Uterus (tissue), 4 donors: ENCODE measurements at places on chromosomes 6 and 20. TPM values are rescaled to one million over a fixed set of nuclear protein-coding genes. Genes with fewer than 3 reads are reported as not detected.

DNA sequence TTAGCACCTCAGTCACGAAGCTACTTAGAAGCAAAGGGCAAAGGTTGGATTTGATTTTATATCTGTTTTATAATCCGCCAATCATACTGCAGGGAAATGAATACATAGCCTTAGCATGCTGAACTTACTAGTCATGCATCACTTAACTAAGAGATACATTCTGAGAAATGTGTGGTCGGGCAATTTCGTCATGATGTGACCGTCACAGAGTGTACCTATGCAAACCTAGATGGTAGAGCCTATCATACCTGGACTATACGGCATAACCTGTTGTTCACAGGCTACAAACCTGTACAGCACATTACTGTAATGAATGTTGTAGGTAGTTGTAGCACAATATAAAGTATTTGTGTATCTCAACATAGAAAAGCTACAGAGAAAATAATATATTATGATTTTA, 345.2 kb upstream of the RGS17 start:
- no peaks in the 10 kb centered on the region for H3K27me3 ChIP-seq
- no peak for DNase-seq
- H3K27ac ChIP-seq, result no peak overlapping the region
- no peak overlapping the region for H3K4me3 ChIP-seq
- H3K4me1 ChIP-seq, result no peaks in the 10 kb centered on the region
- no peaks in the 10 kb centered on the region for H3K36me3 ChIP-seq

- no peak for DNase-seq
- H3K4me1 ChIP-seq, result no peaks in the 10 kb centered on the region
- H3K4me3 ChIP-seq, result no peak overlapping the region
- no peak overlapping the region for H3K27ac ChIP-seq
Measured at GRCh38 chr6:113734982-113735381, 122.2 kb upstream of the MARCKS start.

GRCh38 chr6:16158943-16159557, 30.2 kb downstream of the MYLIP start:
- H3K4me3 ChIP-seq, result no peak overlapping the region
- no peaks in the 10 kb centered on the region for H3K4me1 ChIP-seq
- no peak overlapping the region for H3K27ac ChIP-seq
- DNase-seq, result no peak
- no peaks in the 10 kb centered on the region for H3K27me3 ChIP-seq
- no peaks in the 10 kb centered on the region for H3K36me3 ChIP-seq

GRCh38 chr6:40743226-40743625, 156.1 kb upstream of the LRFN2 start:
- no peaks in the 10 kb centered on the region for H3K4me1 ChIP-seq
- DNase-seq, result no peak
- H3K27ac ChIP-seq, result no peak overlapping the region
- no peaks in the 10 kb centered on the region for H3K27me3 ChIP-seq
- H3K4me3 ChIP-seq, result no peak overlapping the region

- no peak overlapping the region for H3K4me3 ChIP-seq
- H3K27ac ChIP-seq, result no peak overlapping the region
- no peaks in the 10 kb centered on the region for H3K36me3 ChIP-seq
- DNase-seq, result no peak
Measured at GRCh38 chr6:120304223-120304622, 954.7 kb upstream of the MAN1A1 start.

DNA sequence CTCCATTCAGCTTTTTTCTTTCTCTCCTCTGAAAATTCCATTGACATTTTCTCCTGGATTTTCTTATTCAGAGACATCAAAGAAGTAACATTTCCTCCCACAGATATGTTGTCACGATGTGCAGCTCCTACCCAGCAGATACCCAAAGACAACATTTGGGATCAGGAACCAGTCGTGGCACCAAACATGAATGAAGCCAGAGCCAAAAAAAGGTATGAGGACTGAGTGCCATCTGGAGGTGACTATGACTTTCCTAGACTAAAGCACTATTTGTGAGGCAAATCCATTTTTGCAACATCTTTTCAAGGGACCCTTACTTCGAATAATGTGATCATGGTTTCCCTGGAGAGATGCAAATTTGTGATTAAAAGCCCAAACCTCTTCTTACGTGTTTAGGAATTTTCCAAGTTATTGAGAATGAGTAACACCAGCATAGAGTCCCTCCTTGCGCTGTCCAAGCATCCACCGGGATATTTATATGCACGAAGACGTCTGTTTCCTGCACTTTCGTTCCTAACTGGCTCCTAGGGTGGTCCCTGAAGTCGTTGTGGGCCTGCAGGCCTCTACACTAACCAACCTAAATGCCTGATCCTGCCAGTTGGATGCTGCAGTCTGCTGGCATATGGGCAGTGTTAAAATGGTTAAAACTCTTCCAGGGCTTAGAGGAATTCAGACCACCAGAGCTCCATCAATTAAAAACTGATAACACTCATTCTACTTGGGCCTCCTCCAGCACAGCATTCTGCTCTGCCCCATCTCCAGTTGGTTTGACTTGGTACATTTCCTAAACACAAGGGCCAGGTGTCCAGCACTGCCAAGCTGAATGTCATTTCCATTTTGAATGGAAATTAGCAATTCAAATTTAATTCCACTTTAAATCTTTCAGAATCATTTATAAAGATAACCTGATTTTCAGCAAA, 256.6 kb downstream of the C6orf118 start:
- H3K4me1 ChIP-seq, result no peaks in the 10 kb centered on the region
- H3K27ac ChIP-seq, result no peak overlapping the region
- H3K27me3 ChIP-seq, result no peaks in the 10 kb centered on the region
- no peak for DNase-seq
- no peaks in the 10 kb centered on the region for H3K36me3 ChIP-seq
- H3K4me3 ChIP-seq, result no peak overlapping the region

GRCh38 chr6:169640351-169640852, 61.4 kb downstream of the WDR27 start:
- no peak overlapping the region for H3K4me3 ChIP-seq
- no peaks in the 10 kb centered on the region for H3K36me3 ChIP-seq
- peak; percentile 49 for DNase-seq
- peak overlapping the region; percentile 26 for H3K27ac ChIP-seq
- H3K4me1 ChIP-seq, result no peaks in the 10 kb centered on the region
- no peaks in the 10 kb centered on the region for H3K27me3 ChIP-seq

GRCh38 chr20:32155017-32155981, 45.8 kb downstream of the TM9SF4 start:
- no peaks in the 10 kb centered on the region for H3K36me3 ChIP-seq
- H3K27me3 ChIP-seq, result no peaks in the 10 kb centered on the region
- no peak overlapping the region for H3K4me3 ChIP-seq
- H3K4me1 ChIP-seq, result no peaks in the 10 kb centered on the region
- no peak overlapping the region for H3K27ac ChIP-seq

DNA sequence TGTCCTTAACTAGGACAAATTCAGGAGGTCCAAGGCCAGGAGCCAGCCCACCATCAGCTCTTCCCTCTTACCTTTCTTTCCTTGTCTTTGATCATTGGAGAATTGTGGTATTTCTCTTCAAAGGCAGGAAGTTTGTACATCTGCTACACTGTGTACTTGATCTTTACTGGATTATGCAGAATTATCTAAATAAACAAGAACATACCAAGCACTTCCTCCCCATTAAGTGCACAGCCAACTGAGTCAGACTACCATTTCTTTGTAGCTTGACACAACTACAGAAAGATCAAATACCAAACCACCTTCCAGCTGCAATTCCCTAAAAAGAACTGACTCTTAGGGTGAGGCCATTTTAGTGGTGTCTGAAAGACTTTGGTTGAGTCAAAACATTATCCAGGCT, 195.1 kb downstream of the HDGFL1 start:
- no peaks in the 10 kb centered on the region for H3K27me3 ChIP-seq
- H3K36me3 ChIP-seq, result no peaks in the 10 kb centered on the region
- no peak for DNase-seq
- no peak overlapping the region for H3K27ac ChIP-seq
- no peak overlapping the region for H3K4me3 ChIP-seq

GRCh38 chr6:33075208-33075567, 602 bp upstream of the HLA-DPB1 start:
- DNase-seq, result no peak
- H3K4me1 ChIP-seq, result no peaks in the 10 kb centered on the region
- no peaks in the 10 kb centered on the region for H3K27me3 ChIP-seq
- peak overlapping the region; percentile 3 for H3K27ac ChIP-seq
- no peaks in the 10 kb centered on the region for H3K36me3 ChIP-seq

- H3K27me3 ChIP-seq, result no peaks in the 10 kb centered on the region
- H3K27ac ChIP-seq, result no peak overlapping the region
- no peak overlapping the region for H3K4me3 ChIP-seq
Measured at GRCh38 chr20:43749734-43750294, 23.0 kb upstream of the GTSF1L start.

- no peaks in the 10 kb centered on the region for H3K27me3 ChIP-seq
- H3K36me3 ChIP-seq, result no peaks in the 10 kb centered on the region
- DNase-seq, result no peak
- H3K4me1 ChIP-seq, result no peaks in the 10 kb centered on the region
- H3K4me3 ChIP-seq, result no peak overlapping the region
Measured at GRCh38 chr6:138258991-138259390, 40.7 kb upstream of the PBOV1 start.

GRCh38 chr6:82629921-82630320, 266.3 kb downstream of the TPBG start:
- H3K4me1 ChIP-seq, result no peaks in the 10 kb centered on the region
- H3K4me3 ChIP-seq, result no peak overlapping the region
- DNase-seq, result no peak

DNA sequence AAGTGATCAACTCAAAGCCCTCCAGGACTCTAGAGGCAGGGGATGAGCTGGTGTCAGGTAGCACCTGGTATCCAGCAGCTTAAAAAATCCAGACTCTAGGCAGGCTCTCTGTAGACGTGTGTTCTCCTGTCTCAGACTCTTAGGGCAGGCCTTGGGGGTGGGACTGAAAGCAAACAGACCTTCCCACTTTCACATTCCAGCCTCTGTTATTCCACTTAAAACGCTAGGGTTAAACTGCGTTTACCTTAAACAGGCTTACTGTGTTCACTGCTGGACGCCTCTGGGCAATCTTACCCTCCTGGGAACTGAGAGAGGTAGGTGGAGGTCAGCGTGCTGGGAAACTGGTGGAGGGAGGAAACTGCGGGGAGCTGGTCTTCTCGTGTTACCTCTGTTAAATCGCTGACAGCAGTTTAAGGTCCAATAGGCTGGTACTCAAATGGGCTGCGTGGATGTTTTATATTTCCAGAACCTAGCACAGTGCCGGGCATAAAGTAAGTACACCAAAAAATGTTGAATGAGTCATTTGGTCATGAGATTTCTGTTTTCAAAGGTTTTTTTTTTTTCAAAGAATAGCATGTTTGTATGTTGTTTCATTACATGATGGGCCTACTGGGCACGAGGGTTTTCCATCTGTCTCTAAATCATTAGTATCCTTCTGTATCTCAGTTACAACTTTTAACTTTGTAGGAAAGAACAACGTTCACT, at the start of gene GCNT2:
GCNT2 (plus strand) TSS at position 248 of the 705 bp plus-strand sequence. CDS start 7,561 bp downstream, outside the sequence.
- no peak for DNase-seq
- H3K4me1 ChIP-seq, result no peaks in the 10 kb centered on the region
- no peaks in the 10 kb centered on the region for H3K36me3 ChIP-seq
- H3K27ac ChIP-seq, result no peak within 1 kb of the TSS

DNA sequence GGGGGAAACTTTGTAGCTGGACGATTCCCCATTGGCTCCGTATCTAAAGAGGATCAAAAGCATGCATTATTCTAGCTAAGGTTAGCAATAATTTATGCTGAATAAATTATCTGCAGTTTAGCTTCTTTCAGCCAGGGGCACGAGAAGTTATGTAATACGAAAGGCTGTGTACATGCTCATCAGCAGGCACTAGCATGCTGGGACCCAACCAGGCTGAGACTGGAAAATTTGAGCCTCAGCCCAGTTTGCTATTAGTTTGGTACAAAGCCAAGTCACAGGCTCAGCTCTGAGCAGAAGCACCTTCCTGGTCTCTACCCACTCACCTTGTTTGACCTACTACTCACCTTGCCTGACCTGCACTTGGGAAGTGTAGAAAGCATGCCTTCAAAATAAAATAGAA, 328.1 kb upstream of the ARID1B start:
- H3K27me3 ChIP-seq, result no peaks in the 10 kb centered on the region
- H3K36me3 ChIP-seq, result no peaks in the 10 kb centered on the region
- no peak for DNase-seq
- H3K27ac ChIP-seq, result no peak overlapping the region

- no peaks in the 10 kb centered on the region for H3K27me3 ChIP-seq
- H3K4me3 ChIP-seq, result peak overlapping the region; percentile 97
- peak overlapping the region; percentile 95 for H3K27ac ChIP-seq
- peak; percentile 63 for DNase-seq
Measured at GRCh38 chr6:43628393-43629103, 516 bp downstream of the GTPBP2 start.

GRCh38 chr6:91664327-91664959, 1077.6 kb upstream of the MAP3K7 start:
- no peak overlapping the region for H3K27ac ChIP-seq
- H3K4me3 ChIP-seq, result no peak overlapping the region
- DNase-seq, result no peak
- no peaks in the 10 kb centered on the region for H3K4me1 ChIP-seq
- no peaks in the 10 kb centered on the region for H3K36me3 ChIP-seq

- H3K4me1 ChIP-seq, result no peaks in the 10 kb centered on the region
- no peaks in the 10 kb centered on the region for H3K27me3 ChIP-seq
- no peak overlapping the region for H3K4me3 ChIP-seq
- peak overlapping the region; percentile 73 for H3K27ac ChIP-seq
- peak; percentile 72 for DNase-seq
Measured at GRCh38 chr6:129130959-129131681, 248.2 kb downstream of the LAMA2 start.

GRCh38 chr6:82073484-82073883, 174.1 kb downstream of the IBTK start:
- H3K27ac ChIP-seq, result no peak overlapping the region
- no peaks in the 10 kb centered on the region for H3K36me3 ChIP-seq
- no peaks in the 10 kb centered on the region for H3K4me1 ChIP-seq
- no peaks in the 10 kb centered on the region for H3K27me3 ChIP-seq

Gene CST4
- total RNA-seq, result not detected

Gene DTNBP1
- total RNA-seq, result 19.8 TPM

Gene GGTLC1
- total RNA-seq, result not detected

Gene ENPP5
- not detected for total RNA-seq

Gene C20orf144
- not detected for total RNA-seq

Gene SASH1
- 40.0 TPM for total RNA-seq

Gene SNAI1
- 7.9 TPM for total RNA-seq

Gene CRISP3
- total RNA-seq, result not detected
